ENCODE measurements at places on chromosomes 11 and 22. TPM values are rescaled to one million over a fixed set of nuclear protein-coding genes. Genes with fewer than 3 reads are reported as not detected.

The C22orf42 gene
- not detected for total RNA-seq

The TPBGL gene
- under 0.01 TPM for total RNA-seq

The PLEKHA7 gene
- 0.39 TPM for total RNA-seq

The ZP1 gene
- total RNA-seq: 0.98 TPM

The PKP3 gene
- total RNA-seq: 0.56 TPM

The P4HA3 gene
- 39.1 TPM for total RNA-seq

The SLC22A25 gene
- not detected for total RNA-seq

The STX5 gene
- 35.5 TPM for total RNA-seq

The LMNTD2 gene
- total RNA-seq: 0.73 TPM

The HBB gene
- not detected for total RNA-seq

The CFAP68 gene
- 10.1 TPM for total RNA-seq

The ALG9 gene
- total RNA-seq: 38.3 TPM

The MS4A3 gene
- total RNA-seq: not detected

The MMP11 gene
- total RNA-seq: 37.1 TPM

The OR2AT4 gene
- total RNA-seq: not detected

The CAVIN3 gene
- total RNA-seq: 111 TPM

The CBLIF gene
- not detected for total RNA-seq

The ENTHD1 gene
- not detected for total RNA-seq

The RAC2 gene
- total RNA-seq: 6.3 TPM

The DTX4 gene
- total RNA-seq: 3.8 TPM

The GTPBP1 gene
- total RNA-seq: 35.1 TPM

The CNTF gene
- 1.8 TPM for total RNA-seq

The PANX3 gene
- total RNA-seq: not detected

The TUB gene
- total RNA-seq: 16.4 TPM
